ENCODE measurements at places on chromosomes 16 and 17.

- no peak for DNase-seq
Measured at GRCh38 chr16:84847564-84848355, 28.0 kb downstream of the CRISPLD2 start.

- no peak for DNase-seq
Measured at GRCh38 chr16:29858149-29858849, 4.7 kb downstream of the CDIPT start.

DNA sequence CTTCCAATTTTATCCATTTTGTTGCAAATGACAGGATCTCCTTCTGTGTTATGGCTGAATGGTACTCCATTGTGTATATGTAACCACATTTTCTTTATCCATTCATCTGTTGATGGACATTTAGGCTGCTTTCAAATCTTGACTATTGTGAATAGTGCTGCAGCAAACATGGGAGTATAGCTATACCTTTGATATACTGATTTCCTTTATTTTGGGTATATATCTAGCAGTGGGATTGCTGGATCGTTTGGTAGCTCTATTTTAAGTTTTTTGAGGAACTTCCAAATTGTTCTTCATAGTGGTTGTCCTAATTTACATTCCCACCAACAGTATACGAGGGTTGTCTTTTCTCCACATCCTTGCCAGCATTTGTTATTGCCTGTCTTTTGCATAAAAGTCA, 67.8 kb downstream of the BRIP1 start:
- no peak for DNase-seq

- DNase-seq = no peak
Measured at GRCh38 chr16:27398894-27399853, 2.8 kb upstream of the IL21R start.

DNA sequence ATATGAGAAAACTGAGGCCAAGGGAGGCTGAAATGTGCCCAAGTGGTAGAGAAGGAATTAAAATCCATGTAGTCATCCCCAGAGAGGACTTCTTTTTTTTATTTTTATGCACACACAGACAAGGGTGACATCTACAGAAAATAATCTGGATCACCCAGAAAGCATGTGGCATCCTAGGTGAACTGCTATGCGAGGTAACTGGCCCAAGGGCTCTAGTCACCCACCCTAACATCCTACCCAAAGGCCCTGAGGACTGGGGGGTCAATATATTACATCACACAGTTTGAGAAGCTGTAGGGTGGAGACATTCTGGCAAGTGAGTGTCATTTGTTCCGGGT, 23.3 kb downstream of the TEX14 start:
- no peak for DNase-seq

DNA sequence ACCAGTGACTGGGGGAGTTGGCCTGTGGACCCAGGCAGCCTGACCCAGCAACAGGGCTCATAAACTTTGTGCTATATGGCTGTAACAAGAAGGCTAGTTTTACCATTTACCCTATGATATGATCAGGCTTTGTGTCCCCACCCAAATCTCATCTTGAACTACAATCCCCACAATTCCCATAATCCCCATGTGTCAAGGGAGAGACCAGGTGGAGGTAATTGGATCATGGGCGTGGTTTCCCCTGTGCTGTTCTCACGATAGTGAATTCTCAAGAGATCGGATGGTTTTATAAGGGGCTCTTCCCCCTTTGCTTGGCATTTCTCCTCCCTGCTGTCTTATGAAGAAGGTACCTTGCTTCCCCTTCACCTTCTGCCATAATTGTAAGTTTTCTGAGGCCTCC, 111.2 kb upstream of the NLRP1 start:
- no peak for DNase-seq

DNA sequence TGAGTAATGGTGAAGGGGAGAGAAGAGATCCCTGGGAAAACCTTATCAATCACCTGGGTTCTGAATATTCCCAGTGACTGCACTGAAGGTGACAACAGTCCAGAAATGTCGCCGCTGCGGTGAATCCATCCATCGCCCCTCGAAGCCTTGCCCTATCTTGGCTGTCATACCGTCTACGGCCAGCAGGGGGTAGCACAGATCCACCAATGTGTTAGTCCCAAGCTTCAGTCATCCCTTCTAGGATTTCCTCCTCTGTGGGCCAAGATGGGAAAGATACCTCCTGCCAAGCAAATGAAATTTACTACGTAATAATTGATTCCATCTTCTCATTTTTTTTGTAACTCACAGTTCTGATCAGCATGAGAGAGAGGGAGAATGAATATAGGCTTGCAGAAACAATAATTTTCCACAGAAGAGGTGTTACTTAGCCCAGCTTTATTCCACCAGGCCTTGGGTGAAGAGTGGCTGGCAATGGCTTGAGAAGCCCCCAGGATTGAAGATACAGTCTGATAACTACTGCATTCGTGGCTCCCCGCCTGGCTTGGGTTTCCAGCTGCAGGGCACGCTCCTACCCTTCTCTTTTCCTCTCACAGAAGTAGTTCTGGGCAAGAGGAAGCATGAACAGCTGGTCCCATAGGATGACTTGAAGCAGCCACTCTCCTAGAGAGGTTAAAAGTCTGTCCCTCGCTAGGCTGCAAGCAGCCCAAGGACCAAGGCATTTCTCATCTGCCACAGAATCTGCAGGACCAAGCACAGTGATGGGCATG, 2.6 kb upstream of the FMNL1 start:
- DNase-seq = peak; percentile 71

DNA sequence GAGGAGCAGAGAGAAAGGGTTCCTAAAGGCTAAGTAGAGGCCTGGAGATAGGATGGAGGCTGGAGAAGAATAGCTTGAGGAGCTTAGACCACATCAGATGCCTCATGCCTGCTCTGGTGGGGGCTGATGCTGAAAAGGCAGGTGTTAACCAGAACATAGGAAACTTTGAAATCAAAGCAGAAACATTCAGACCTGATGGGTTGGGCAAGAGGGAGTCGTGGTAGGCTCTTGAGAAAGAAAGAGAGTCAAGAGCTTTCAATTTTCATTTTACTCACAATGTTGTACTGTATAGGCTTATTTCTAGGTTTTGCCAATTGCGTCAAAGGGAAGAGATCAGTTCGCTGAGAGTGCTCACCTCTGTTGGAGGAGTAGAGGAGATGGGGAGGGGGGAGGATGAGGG, 406.6 kb upstream of the SALL1 start:
- DNase-seq = no peak

DNA sequence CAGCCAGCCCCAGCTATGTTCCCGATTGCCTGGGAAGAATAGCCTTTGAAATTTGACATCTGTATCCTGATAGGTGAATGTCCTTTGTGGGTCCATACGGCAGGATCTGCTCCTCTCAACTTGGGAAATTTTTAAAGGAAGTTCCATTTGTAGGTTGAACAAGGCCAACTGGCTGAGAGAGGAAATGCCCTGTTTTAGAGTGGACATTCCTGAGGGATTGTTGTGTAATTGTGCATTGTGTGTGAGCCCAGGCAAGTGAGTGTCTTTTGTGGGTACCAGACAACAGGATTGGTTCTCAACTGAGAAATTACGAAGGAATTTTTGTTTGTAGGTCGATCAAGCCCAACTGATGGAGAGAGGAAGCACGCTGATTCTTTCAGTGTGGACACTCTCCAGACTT, 2.6 kb upstream of the CPHXL2 start:
- no peak for DNase-seq

GRCh38 chr17:7047566-7047965, 3.7 kb upstream of the SLC16A11 start:
- DNase-seq = no peak

DNA sequence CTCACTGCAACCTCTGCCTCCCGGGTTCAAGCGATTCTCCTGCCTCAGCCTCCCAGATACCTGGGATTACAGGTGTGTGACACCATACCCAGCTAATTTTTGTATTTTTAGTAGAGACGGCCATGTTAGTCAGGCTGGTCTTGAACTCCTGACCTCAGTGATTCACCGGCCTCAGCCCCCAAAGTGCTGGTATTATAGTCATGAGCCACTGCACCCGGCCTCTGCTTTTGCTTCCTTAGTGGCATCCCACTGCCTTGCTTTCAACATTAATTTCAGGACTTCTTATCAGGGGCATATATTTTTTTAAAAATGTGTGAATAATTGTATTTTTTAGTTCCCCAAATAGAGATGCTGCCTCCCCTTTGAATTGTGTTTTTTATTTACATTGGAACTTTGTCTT, 98.8 kb downstream of the SYCE1L start:
- no peak for DNase-seq

DNA sequence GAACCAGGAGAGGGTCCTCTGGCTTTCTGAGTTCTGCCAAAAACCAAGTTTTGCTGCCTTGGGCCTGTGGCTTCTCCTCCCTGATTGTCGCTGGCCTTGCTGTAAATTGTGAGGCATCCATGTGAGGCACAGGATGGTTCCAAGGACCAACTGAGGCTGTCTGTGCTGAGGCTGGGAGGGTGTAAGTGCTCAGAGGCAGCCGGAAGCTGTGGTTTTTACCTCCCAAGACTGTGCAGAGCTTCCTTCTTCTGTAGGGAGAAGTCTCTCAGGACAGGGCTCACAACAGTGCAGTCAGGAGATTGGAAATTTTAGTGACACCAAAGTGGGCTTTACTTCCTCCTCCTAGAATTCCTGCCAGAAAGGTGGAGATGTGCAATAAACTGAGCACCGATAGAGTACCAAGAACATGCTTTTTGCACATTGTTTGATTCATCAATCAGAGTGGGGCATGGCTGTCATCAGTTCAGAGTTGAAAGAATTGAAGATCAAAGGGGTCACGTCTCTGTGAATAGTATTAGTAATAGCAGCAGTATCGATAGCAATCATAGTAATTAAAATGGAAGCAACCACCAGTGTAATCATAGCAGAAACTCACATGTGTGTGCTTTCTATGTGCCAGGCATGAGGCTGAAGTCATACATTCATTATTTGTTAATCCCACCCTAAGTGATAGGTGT, 467.1 kb downstream of the WWOX start:
- no peak for DNase-seq

DNA sequence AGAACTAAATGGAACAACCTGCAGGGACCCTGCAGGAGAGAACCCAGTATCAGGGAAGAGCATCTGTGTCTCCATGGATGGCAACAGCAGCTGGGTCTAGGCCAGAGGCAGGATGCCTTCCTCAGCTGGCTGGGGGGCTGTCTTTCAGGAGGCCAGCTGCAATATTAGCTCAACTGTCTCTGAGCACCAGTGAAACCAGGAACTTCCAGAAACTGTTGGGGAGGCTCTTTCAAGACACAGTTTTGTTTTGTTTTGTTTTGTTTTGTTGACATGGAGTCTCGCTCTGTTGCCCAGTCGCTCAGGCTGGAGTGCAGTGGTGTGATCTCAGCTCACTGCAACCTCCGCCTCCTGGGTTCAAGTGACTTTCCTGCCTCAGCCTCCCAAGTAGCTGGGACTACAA, 7.6 kb downstream of the GPR142 start:
- DNase-seq = no peak
